Urothelium cell line (cell line): ENCODE measurements at places on chromosomes 1 and 21.

GRCh38 chr1:117802531-117803257 is 126.7 kb downstream of the GDAP2 start:
- no peak for DNase-seq

DNA sequence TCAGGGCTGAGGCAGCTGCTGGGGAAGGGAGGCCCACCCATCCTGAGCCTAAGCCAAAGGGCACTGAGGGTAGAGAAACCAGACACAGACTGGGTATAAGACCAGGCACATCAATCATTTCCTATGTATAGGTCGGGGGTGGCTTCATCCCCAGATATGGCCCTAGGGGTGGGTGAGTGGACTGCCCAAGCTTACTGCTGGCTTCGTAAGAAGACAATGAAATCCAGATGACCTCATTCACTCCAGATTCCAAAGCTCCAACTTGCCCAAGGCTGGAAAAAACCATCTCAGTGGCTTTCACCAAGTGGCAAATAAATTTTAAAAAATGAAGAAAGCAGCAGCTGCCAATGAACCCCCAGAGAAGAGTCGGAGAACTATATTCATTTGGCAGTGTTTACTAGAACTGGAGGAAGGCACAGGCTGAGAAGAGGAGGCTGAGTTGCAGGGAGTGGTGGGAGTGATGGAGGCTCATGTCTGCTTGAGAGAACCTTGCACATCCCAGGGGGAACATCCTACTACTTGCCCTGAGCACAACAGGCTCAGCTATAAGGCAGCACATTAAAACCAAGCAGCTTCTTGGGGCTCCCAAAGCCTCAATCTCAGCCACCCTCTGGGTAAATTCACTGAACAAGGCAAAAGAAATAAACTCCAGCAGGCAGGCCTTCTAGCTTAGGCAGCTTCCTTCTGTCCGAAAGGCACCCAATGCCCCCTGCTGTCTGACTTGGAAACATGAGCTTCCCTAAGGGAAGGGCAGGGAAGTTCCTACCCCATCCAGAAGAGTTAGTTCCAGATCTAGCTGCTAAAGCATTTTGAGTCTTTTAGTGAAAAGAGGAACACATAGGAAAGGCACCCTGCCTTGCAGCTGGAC is 14.1 kb downstream of the PEA15 start:
- DNase-seq, result peak; percentile 30

- peak; percentile 31 for DNase-seq
These were observed 60.3 kb downstream of the XCL1 start for GRCh38 chr1:168636642-168637111.

GRCh38 chr1:207971331-207972219 is 60.6 kb upstream of the CD34 start:
- DNase-seq, result no peak

DNA sequence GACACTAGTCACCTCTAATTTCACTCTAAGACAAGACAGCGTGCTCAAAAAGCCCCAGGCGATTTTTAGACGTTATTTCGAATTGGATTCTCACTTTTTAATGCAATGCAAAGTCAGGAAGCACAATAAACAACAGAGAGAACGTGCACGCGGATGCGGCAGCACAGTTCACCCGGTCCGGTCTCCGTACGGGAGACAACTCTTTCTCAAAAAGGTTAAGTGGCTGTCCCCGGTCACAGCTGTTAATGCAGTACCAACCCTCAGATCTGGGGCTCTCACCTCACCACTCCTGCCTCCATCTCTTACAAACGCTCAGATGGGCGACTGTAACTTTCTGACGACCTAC is 1.2 kb downstream of the HP1BP3 start:
- no peak for DNase-seq

DNA sequence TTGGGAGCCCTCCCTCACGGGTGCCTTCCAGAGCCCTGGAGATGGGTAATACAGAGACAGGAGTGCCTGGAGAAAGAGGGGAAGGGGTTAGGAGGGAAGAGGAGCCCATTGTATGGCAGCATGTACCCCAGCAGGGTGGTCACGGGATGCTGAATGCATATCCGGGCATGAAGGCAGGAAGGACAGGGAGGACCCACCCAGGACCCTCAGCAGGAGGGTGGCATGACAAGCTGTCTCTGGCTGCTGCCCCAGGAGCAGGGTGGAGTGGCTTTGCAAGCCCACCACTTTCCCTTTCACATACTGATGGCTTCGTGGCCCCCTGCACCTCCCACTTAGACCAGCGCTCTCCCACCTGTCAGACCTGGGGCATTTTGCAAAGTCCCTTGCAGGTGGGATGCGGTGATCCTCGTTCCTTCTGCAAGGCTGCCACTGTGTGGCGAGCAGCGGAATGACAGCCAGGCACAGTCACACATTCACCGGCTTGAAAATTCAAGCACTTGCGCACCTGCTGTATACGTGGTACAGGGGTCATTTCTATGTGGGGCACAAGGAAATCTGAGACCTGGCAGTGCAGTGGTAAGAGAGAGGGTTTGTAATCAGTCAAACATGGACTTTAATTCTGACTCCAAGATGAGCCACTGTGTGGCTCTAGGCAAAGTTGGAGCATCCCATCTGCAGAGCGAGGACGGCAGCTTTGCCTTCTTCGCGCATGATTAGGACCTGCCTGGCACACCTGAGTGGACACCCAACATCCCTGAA is 53.2 kb upstream of the TMEM51 start:
- DNase-seq, result peak; percentile 71

GRCh38 chr1:94602802-94603625 is 61.5 kb upstream of the F3 start:
- no peak for DNase-seq

DNA sequence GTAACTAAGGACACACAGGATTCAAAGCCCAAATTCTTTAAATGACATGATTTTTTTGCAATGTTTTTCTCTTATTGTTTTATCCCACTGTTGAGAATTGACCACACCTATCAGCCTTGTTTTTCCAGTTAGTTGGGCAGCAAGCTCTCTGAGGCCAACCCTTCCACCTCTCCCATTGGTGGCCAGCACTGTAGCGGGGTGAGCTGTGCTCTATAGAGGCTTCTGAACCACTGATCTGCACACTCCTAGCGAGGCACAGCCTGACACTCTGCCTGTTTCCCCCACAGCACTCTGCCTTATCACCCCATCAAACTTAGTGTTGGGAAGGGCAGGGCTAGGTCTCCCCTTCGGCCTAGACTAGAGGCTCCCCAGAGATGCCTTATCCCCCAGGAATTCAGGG is 19.5 kb downstream of the AHDC1 start:
- no peak for DNase-seq

DNA sequence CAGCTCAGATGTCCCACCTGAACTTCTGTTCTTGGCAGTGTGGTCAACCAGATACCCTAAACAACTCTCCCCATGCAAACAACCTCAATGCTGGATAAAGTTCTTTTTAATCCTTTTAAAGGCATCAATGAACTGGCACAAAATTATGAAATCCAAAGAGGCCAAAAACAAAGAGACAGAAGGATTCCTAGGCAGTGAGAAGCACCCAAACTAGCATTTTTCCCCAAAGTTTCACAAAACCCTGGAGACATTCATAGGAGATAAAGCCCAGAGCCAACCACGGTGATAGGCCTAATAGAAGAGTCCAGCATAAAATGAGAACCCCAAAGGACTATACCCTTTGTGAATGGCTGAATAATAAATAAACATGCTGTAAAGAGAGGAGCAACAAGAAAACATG is 50.7 kb downstream of the MATN1 start:
- DNase-seq, result no peak

- peak; percentile 50 for DNase-seq
These were observed 61.7 kb downstream of the CASQ2 start for GRCh38 chr1:115706587-115707425.

DNA sequence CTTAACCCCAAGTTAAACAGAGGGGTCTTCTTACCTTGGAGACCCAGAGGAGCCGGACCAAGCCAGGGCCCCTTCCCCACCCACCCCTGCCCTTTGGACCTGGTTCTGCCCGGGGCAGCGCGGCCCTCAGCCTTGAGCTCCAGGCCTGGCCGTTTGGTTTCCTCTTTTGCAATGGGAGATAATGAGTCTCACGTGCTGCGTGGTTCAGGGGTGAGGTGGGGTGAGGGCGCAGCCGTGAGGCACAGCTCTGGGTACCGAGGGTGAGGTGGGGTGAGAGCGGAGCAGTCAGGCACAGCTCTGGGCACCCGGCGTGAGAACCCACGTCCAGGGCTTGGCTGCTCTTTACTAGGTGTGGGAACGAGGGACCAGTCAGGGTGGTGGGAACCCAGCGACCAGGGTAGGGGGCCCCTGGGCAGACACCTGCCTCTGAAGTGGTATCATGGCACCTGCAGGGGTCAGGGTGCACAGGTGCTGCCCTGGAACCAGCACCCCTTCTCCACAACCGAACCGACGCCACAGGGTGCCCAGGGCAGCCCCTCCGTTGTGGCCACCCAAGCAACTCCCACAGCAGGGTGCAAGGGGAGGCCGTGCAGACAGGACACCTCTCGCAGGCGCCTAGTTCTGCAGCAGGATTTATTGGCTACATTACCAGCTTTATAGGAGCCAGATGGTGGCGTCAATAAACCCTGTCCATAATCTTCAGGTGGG is 182.2 kb downstream of the PRDM16 start:
- DNase-seq, result no peak

- no peak for DNase-seq
These were observed 146.2 kb downstream of the C1orf21 start for GRCh38 chr1:184533049-184533448.

DNA sequence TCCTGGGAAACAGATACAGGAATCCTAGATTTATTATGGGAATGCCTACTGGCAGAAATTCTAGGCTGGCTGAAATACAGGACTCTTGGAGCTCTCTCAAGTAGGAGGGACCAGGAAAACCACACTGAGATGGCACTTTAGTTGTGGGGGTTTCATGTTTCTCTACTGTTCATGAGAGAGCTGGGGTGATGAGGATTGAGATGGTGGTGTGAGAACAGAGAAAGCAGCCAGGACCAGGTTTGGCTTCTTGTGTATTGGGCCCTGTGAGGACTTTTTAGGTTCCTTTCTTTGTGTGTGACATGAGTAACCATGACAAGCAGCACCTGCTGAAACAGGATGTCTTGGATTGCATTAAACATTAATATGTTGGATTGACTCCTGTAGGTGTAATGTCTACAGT is 4.9 kb downstream of the ARID1A start:
- no peak for DNase-seq

DNA sequence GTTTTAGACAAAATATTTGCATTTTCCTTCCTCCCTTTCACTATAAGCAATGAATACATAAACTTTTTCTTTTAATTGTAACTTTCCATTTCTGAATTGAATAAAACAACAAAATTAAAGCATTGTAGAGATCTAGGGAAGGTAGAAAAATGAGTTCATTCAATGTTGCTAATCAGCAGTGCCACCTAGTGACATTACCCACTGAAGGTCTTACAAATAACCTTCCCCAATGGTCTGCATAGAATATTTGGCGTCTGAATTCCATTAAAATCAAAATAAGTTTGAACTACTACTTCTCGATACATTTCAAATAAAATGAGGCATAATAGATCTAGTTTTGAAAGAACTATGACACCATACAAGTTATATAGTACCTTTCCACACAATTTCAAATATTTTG is 19.6 kb downstream of the FH start:
- peak; percentile 17 for DNase-seq

DNA sequence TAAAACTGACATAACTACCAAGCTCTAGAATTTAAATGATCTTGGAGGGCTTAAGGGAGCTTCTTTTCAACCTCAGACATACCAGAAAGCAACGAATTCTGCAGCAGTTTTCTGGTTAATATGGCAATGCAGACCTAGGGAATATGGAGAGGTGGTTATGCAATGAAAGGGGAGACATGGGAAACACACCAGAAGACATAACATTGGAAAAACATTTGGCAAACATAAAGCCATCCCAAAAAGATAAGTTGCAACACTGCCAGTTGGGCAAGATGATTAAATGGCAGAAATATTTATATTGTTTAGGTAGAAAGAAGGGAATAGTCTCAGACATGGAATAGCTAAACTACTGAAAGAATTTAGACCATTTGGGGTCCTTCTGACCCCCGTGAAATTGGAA is 104.5 kb downstream of the KCNJ6 start:
- no peak for DNase-seq

DNA sequence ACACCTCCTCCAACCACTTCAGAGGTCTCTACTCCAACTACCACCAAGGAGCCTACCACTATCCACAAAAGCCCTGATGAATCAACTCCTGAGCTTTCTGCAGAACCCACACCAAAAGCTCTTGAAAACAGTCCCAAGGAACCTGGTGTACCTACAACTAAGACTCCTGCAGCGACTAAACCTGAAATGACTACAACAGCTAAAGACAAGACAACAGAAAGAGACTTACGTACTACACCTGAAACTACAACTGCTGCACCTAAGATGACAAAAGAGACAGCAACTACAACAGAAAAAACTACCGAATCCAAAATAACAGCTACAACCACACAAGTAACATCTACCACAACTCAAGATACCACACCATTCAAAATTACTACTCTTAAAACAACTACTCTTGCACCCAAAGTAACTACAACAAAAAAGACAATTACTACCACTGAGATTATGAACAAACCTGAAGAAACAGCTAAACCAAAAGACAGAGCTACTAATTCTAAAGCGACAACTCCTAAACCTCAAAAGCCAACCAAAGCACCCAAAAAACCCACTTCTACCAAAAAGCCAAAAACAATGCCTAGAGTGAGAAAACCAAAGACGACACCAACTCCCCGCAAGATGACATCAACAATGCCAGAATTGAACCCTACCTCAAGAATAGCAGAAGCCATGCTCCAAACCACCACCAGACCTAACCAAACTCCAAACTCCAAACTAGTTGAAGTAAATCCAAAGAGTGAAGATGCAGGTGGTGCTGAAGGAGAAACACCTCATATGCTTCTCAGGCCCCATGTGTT is 66.6 kb downstream of the TPR start:
- DNase-seq, result no peak

GRCh38 chr1:80535466-80535865 is 1265.3 kb upstream of the ADGRL2 start:
- DNase-seq, result no peak

GRCh38 chr21:44509539-44509938 is 30.5 kb downstream of the KRTAP10-1 start:
- no peak for DNase-seq

- no peak for DNase-seq
These were observed 9.2 kb downstream of the TNFRSF9 start for GRCh38 chr1:7931446-7931812.

DNA sequence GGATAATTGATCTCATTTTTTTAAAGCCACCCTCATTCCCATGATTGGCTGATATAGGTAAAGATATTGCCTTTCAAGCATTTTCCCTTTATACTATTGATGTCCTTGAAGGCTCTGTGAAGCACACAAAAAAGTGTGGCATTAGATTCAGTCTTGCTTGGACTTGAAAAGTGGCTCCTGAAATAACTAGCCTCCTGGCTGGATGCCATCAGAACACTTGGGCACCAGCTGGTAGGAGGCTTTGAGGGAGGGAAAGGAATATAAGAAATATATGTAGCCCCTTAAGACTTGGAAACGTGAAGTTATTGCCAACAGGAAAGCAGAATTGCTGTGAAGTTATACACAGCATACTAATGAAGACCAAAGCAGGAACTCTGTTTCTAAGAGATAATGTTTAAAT is 14.1 kb downstream of the MTR start:
- DNase-seq, result no peak

GRCh38 chr1:81398041-81398440 is 402.7 kb upstream of the ADGRL2 start:
- DNase-seq, result no peak

GRCh38 chr1:213884942-213885341 is 102.8 kb upstream of the PROX1 start:
- DNase-seq, result no peak
